ENCODE measurements at places on chromosomes 12 and 14.
A peak's percentile ranks its signal among the peaks of the same experiment; 100 is the strongest.

DNA sequence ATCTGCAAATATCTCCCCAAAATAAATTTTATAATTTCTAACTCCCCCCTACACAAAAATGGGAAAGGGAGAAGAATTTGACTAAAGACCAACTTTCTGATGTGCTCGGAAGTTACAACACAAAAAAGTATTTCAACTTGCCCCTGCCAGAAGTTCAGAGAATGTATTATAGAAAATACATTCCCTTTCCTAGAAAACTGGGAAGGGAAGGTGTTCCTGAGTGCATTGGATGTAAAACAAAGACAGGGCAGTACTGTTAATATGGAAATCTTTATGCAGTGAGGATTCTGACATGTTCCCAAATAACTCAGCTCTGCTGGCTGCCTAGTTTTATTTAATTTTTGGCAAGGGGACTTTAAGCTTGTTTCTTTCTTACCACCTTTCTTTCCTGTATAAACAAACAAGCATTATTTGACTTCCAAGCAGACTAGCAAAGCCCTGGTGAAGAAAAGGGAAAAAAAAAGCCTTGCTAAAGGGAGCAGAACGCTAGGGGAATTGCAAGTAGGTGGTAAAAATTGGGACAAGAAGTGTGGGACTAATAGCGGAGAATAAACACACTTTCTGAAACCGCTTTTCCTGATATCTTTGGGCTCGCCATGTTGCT lies 124.1 kb downstream of the STXBP6 start:
- no peak for DNase-seq

- no peak for DNase-seq
Observed at GRCh38 chr14:65062096-65063075, 39.9 kb downstream of the MAX start.

GRCh38 chr12:66800046-66800445 lies 121.2 kb upstream of the GRIP1 start:
- no peak for DNase-seq

- DNase-seq: no peak
Observed at GRCh38 chr14:60565211-60565610, 56.3 kb downstream of the SIX6 start.

DNA sequence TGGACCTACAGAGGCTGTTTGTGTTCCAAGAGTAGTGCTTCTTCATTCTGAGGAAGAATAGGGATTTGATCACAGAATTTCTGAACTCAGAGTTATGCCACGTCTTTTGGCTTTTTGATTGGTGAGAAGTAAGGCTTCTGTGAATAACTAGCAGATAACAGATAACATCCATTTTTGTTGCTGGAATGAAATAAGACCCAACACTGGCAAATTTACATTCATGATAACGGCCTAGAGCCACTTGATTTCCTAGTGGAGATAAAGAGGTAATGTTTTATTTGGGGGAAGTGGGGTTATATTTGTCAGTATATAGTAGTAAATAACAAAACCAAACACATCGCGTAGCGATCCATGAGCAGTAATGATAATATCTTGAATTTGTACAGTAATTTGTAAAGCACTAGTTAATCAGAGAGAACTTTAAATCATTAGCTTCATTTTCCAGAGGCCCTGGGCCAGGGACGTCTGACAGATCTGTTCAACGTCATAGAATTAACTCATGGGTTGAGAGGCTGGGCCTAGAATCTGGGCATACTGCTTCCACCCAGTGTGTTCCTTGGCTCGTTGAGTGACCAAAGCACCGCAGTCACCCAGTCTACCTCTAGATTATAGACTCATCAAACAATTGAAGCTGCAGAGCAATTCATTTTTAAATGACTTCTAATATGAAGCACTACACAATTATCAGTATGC lies 79.6 kb downstream of the HMGA2 start:
- DNase-seq: no peak

GRCh38 chr14:89810101-89810500 lies 144.4 kb downstream of the EFCAB11 start:
- DNase-seq: no peak

- no peak for DNase-seq
Observed at GRCh38 chr12:89817501-89818226, 109.0 kb upstream of the ATP2B1 start.

DNA sequence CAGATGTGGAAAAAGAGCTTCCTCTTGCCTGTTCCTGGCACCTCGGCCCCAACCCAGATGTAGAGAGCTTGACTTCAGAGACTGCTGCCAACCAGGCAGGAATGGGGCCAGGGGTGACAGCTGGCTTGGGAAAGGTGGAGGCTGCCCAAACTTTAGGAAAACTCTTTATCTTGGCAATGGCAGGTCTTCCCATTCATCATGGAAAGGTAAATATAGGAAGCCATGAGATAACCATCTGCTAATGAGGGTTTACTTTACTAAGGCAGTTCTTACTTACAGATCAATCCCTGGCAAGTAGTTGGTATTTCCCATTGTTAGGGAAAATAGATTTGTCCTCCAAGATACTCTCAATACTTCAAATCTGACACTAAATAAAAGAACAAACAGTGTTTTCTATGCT lies 143.1 kb upstream of the NUDT4 start:
- no peak for DNase-seq

DNA sequence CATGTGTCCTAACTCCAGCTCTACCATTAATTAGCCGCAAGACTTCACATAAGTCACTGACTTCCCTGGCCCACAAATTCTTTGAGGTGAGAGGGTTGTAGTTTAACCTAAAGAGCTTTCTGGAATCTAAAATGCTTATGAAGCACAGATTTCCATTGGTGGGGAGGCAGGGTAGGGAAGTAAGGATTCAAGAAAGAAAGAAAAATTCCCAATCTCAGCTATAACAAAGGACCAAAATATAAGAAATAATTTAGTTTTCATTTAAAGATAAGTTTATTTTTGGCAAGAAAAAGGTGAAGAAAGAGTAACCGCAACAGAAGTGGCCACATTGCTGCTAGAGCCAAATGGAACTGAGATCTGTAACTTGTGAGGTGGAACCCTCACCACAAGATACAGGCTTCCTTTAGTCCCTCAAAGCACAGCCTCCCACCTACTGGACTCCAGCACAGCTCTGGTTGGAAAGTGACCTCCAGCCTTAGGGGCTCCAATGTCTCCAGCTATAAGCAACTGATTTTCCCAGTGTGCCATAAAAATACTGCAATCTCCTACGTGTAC lies 23.6 kb downstream of the DAD1 start:
- DNase-seq: no peak

DNA sequence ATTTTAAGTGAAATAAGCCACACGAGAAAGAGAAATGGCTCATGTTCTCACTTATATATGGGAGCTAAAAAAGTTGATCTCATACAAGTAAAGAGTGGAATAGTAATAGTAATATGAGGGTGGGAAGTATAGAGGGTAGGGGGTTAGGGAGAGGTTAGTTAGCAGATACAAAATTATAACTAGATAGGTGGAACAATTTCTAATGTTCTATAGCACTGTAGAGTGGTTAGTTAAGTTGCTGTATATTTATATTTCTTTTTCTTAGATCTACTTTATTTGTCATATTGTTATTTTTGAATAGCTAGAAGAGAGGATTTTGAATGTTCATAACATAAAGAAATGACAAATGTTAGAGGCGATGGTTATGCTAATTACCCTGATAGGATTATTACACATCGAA lies 74.1 kb downstream of the MIA2 start:
- DNase-seq: no peak

DNA sequence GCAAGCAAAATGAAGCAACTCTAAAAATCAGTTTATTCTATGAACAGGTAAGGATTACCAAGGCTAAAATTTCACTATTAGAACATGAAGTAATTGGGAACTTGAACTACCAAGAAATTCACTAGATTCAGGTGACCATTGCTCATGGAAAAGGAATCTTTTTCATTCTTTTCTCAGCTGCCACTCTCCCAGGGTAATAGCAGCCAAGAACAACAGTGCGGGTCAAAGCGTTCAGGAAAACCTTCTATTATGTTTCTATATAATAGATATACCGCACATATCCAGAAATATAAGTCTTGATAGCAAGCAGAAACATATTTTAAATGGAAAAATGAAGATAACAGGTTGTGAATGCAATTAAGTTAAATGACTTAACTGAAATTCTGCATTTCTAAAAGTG lies 125.6 kb downstream of the NELL2 start:
- DNase-seq: no peak

DNA sequence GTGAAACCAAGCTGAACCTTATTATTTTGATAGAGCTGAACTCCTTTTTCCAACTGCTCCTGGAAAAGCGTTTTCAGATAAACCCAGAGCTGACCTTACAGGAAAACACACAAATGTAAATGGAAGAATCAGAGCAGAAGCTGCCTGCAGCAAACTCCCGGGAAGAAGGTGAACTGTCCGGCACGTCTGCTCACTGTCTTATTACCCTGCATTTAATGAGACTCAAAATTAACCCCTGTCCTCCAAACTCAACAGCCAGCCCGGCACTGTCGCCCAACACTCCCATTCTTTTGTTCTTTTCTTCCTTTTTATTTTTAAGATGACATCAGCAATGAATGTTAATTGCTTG lies 1046.9 kb upstream of the FLRT2 start:
- no peak for DNase-seq

GRCh38 chr12:48988030-48988649 lies 10.0 kb downstream of the WNT1 start:
- peak; percentile 62 for DNase-seq

GRCh38 chr12:15411842-15412241 lies 89.5 kb downstream of the PTPRO start:
- DNase-seq: no peak

- no peak for DNase-seq
Observed at GRCh38 chr14:103317251-103317650, 16.8 kb upstream of the EIF5 start.

DNA sequence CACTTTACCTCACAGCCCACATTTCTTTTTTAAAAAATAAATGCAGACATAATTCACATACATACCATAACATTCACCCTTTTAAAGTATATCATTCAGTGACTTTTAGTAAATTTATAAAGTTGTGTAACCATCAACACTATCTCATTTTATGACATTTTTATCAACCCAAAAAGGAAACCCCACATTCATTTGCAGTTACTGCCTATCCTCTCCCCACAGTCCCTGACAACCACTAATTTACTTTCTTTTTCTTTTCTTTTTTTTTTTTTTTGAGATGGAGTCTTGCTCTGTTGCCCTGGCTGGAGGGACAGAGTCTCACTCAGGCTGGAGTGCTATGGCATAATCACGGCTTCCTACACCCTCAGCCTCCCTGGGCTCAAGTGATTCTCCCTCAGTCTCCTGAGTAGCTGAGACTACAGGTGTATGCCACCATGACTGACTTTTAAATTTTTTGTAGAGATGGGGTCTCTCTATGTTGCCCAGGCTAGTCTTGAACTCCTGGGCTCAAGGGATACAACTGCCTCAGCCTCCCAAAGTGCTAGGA lies 1.5 kb upstream of the EP400 start:
- no peak for DNase-seq

- DNase-seq: no peak
Observed at GRCh38 chr14:75275598-75275997, 3.0 kb upstream of the FOS start.

- no peak for DNase-seq
Observed at GRCh38 chr12:1574865-1575259, 19.5 kb downstream of the FBXL14 start.

DNA sequence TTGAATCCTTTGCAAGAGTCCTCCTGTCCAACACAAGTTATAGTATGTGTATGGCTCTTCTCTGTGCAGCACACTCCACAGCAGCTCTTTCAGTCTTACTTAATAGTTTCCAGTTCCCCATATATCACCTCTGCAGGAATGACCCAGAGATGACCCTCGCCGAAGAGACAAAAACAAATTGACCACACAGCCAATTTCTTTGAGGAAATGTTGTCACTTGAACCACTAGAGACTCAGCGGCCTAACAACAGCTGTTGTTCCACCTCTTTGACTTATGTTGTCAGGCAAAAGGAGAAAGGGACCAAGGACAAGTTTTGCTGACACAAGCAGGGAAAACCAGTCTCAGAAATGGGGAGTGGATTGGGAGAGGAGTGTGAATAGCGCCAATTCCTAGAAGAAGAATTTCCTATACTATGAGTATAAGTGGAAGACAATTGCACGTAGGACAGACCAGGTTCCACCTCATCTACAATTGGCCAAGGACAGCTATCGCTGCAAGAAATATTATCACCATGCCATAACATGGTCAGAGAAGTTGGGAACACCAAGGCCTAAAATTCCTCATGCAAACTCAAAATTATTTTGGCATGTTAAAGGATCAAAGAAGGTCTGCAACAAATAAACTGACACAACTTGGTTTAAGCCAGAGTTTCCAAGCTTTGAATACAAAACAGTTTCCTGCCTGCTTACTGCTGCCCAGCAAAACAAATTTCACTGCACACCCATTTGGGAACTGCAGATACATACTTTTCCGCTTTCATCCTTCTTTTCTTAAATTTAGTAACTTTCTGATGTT lies 41.7 kb upstream of the ITPR2 start:
- DNase-seq: no peak

GRCh38 chr12:68231691-68232090 lies 6.1 kb upstream of the IL26 start:
- DNase-seq: no peak

- DNase-seq: no peak
Observed at GRCh38 chr14:100603341-100604120, 16.3 kb upstream of the BEGAIN start.

DNA sequence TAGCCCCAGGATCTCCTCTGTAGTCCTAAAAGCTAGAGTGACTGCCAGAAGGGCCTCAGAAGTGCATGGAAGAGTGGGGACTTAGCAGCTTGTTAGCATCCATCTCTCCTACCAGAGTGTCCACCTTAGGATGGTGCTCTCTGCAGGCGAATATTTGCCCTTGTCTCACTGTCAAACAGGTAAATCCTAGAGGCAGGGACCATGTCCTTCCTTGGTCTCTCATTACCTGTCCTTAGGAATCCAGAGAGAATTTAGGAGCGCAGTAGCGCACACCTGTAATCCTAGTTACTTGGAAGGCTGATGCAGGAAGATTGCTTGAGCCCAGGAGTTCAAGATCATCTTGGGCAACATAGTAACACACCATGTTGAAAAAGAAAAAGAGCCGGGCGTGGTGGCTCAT lies 21.4 kb downstream of the AGAP2 start:
- no peak for DNase-seq

GRCh38 chr12:52708010-52708409 lies 4.7 kb upstream of the KRT77 start:
- peak; percentile 22 for DNase-seq

GRCh38 chr12:116012757-116013156 lies 264.7 kb downstream of the MED13L start:
- DNase-seq: no peak

- DNase-seq: no peak
Observed at GRCh38 chr14:76920331-76921087, 94.3 kb downstream of the LRRC74A start.

DNA sequence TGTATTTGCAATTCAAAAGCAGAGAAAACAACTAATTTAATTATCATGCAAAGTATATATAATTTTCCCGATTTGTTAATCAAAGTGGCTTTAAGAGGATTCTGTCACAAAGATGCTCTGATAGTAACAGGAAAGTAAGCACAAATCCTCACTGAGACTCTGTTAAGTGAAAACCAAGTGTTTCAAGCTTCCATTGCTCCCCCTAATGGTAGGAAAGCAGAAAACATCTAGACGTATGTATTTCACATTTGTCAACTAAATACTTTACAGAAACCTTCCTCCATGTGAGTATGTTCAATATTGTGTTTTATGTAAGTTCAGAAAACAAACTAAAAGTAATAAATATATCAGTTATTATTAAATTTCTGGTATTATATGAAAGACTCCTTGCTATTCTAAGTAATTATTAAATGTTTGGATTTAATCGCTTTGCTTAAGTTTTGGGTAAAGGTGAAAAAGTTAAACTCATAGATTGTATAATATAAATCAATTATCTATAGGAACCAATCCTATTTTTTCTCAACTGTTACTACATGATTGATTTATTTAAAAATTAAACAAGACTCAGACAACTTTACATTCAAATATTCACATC lies 1.5 kb upstream of the NTS start:
- no peak for DNase-seq

GRCh38 chr14:92952481-92953298 lies 29.7 kb downstream of the CHGA start:
- DNase-seq: no peak
